Forelimb muscle (tissue), 1 donor: ENCODE measurements at places on chromosomes 16 and 17. TPM values are rescaled to one million over a fixed set of nuclear protein-coding genes. Genes with fewer than 3 reads are reported as not detected.

DNA sequence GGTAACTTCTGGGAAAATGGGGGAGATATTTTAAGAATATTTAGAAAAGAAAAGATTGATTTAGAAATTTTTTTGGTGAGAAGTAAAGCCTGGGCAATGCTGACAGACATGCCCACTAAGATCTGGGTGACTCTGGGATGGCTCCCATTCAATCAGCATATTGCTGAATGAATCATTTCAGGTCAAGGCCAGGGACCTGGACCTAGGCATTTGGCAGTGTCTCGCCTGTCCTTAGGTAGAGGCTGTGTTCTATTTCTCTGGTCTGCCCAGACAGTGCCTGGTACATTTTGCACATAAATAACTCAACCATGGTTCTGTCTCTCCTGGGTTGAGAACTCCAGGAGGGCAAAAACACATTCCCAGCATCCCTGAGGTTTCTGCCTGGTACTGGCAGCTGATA, 39.9 kb downstream of the SMPD3 start:
- no peak for DNase-seq

DNA sequence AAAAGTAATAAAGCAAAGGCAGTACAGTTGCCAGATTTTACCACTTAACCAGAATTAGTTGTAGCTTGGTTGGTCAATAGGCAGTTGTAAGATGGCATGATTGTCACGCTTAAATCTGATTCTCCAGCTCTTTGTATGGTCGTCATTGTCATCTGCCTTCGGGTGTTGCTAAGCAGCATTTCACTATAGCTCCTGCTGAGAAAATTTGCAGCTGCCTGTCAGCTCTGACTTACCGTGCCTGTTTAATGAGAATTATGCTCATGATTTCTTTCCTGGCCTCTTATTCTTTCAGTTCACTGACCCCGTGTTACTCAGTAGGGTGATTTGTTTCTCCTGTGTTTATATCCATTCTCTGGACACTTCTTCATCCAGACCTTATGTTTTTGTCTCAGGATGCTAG, 66.7 kb downstream of the TANGO6 start:
- DNase-seq: no peak

GRCh38 chr17:48544349-48545021, 424 bp downstream of the HOXB2 start:
- peak; percentile 75 for DNase-seq

- no peak for DNase-seq
These were observed 7.9 kb downstream of the HERPUD1 start for GRCh38 chr16:56939801-56940200.

EPN3 gene
- 0.97 TPM for polyA plus RNA-seq

- DNase-seq: no peak
These were observed 18.6 kb downstream of the RAD51C start for GRCh38 chr17:58710948-58711552.

DNA sequence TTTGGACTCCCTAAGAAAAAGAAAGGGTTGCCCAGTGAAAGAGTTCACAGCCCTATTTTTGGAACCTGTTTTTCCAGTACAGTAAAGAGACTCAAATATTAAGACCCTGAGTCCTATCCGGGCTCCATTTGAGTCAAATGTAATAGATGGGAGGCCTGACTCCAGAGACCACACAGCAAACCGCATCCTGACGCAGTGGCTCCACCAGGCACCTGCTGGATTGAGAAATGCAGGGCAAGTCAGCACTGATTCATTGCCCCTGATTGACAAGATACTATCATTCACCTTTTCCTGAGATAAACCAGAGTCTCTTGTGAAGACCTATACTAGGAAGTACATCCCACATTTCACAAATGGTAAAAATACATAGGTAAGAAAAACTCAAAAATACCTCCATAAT, 715.7 kb upstream of the SOX9 start:
- no peak for DNase-seq

DNA sequence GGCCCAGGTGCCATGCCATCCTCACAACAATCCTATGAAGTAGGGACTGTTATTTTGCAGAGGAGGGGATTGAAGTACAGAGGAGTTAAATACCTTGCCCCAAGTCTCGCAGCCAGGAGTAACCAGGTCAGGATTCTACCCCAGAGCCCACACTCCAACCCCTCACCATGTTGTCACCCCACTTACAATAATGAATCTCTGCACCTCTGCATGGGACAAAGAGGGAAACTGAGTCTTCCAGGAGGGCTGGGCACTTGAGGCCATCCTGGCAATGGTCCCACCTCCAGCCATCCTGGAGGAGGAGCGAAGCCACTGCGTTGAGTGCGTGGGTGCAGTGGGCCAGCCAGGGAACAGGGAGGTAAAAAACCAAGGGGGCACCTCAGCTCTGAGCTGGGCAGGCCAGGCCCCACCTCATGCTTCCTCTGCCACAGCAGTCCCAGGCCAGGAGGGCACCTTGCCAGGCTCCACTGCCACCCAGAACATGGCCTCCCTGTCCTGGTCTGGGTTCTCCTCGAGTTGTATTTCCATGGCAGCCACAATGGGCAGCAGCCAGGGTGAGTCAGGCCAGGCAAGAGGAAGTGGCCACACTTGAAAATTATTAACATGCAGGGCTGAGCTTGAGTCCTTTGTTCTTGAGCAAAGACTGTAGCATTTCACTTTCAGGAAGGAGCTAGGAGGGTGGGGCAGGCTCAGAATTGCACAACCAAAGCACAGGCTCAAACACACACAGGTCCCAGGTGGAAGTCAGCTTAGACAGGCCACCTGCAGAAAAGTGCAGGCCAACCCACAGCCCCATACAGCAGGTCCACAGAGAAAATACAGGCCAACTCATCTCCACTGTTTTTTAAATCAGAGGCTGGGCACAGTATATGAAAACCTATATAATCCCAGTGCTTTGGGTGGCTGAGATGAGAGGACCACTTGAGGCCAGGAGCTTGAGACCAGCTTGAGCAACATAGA, 52.1 kb downstream of the CUEDC1 start:
- no peak for DNase-seq

HSD17B1 gene
- 2.9 TPM for polyA plus RNA-seq

TSPAN10 gene
- polyA plus RNA-seq: 1.2 TPM

DNA sequence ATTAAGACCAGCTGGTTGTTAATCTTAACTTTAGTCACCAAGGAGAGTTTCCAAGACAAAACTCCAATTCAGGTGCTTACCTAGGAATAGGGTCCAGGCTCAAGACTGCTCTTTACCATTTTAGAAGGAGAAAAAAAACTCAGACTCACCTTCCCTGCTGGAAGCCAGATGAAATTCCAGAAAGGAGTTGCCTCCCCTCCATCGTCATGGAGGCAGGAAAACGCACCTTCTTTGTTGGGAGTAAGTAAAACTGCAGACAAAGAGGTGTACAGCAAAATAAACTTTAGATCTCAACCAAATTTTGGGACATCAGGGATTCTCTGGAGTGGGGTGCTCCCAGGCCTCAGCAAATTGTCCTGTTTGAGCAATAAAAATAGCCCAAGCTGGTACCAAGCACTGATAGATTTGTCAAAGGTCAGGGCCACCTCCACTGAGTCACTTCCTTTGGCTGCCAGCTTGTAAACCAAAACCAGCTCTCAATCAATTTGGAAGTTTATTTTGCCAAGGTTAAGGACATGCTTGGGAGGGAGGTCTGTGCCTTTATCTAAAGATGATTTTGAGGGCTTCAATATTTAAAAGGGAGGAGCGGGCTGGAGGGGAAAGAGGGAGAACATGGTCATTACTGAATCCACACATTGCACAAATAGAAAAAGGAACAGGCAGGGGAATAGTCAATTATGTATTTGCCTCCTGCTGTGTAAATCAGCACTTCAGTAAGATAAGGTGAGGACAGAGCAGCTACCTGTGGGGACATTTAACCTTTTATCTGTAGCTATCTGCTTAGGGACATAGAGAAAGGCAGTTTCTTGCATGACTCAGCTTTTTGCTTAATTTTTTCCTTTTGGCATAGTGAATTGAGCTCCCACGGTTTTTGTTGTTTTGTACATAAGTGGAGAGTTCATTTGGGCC, 1.5 kb upstream of the ALDH3A2 start:
- DNase-seq: no peak

DNA sequence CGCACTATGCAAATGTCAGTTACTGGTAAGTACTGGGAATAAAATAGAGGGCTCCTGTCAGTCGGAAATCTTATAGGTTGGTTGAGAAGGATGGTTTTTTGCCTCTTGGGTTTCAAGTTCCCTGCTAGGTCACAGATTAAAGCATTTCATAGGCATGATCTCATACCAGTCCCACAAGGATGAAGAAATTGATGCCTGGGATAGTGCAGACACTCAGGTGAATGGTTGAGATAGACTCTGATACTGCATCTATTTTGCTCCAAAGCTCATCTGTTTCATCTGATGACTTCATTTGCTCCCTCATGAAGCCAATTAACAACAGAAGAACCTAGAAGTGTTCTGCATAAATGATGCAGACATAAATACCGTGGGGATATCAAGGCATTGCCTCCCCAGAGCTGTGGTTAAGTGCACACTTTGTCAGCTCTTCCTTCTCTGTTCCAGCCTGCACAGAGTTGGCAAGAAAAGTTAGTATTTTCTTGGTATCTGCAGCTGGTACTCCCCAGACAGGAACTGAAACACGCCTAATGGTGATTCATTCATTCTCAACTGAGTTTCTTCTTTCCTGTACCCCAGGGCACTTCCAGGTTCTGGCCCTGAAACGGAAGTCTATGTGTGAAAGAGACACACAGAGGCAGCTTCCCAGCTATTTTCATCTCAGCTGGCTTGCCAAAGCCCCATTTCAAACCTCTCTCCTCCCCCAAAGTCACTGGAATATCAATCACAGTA, 418.3 kb upstream of the SALL1 start:
- DNase-seq: no peak

DNA sequence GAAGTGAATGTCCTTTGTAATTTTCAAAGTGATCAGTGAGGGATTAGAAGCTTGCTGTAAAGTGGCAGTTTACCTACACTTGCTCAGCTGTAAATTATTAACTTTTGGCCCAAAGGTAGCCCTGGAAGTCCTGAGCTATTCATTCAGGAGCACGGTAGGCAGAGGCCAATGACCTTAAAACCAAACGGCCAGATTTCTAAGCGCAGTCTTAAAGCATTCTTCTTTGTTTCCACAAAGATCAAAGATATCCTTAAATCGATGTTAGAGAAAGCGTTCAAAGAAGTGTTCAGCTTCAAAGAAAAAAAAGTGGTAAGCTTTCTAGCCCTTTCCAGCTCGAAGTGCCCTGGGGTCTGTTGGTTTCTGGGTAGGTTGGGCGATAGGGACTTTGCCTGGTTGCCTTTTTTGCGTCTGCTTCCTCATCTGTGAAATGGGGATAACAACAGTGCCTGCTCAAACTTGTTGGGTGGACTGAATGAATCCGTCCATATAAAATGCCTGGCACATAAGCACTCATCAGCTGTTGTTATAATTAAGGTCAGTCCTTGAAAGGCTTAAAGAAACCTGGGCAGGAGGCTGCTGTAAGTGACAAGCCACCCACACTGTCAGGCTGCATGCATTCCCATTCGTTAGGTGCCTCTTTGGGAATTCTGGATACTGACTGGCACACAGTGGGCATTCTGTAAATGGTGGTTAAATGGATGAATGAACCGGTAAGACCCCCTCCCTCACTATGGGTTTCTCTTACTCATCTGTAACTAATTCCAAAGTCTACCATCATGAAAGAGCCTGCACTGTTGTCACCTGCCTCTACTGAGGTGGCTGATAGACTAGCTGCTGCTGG, 113.2 kb downstream of the PRKCA start:
- DNase-seq: no peak

GRCh38 chr16:85848986-85849385, 49.5 kb downstream of the COX4I1 start:
- no peak for DNase-seq

DNA sequence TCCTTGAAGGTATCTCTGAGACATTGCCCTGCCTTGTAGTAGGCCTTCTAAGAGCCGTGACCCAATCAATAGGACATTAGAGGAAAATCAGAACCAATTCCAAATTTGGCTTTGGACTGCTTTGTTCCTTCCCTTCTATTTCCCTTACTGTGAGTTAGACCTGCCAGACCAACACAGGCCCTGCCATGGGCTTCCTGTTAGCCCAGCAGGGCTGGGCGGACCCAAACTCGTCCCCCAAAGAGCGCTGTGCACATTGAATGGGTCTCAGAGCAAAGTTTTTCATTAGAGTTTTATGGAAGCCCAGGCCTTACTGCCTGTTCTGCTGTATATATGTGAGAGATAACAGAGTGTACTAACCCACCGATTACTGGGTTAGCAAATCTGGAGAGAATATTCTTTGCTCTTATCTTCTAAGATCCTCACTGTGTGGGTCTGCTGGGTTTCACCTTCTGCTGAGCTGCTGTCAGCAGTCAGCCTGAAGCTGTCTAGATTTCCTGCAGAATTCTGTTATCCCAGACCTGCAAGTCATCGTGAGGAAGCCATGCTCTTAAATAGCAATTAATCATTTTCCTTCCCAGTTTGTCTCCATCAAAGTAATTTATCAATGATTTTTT, 5.7 kb downstream of the ARHGAP44 start:
- no peak for DNase-seq

DNA sequence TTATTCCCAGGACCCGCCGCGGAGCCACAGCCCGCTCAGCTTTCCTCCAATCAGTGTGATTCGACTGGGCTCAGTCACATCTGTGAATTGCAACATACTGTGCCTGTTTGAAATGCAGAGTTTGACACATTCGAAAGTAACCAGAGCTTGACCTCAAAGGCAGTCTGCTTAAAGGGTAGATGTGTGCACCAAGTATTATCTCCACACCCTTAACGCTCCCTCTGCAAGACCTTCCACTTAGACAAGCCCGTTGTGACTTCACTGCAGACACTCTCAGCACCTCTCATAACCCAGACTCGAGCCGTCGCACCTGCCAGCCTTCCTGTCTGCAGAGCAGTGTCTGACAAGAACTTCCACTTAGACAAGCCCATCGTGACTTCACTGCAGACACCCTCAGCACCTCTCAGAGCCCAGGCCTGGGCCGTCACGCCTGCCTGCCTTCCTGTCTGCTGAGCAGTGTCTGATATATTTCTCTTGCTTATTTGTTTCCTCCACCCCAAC, 3.7 kb downstream of the KLHDC4 start:
- no peak for DNase-seq

DNA sequence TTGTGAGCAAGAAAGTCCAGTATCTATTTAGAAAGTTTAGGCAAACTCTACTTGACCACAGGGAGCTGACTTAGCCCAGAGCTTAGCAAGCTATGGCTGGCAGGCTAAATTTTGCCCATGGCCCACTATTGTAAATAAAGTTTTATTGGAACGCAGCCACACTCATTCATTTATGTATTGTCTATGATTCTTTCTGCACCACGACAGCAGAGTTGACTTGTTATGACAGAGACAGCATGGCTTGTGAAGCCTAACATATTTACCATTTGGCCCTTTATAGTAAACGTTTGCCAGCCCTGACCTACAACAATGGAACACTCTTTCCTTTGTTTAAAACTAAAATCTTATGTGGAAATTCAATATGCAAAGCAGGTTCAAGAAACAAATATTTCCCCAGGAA, 100.0 kb upstream of the ZFHX3 start:
- no peak for DNase-seq

- no peak for DNase-seq
These were observed 97.0 kb downstream of the USP31 start for GRCh38 chr16:23052221-23052620.
